Memory B cell (primary cell): ENCODE measurements at places on chromosomes 5 and 9.

- no peak for DNase-seq
These were observed 25.2 kb downstream of the RIGI start for GRCh38 chr9:32500768-32501167.

DNA sequence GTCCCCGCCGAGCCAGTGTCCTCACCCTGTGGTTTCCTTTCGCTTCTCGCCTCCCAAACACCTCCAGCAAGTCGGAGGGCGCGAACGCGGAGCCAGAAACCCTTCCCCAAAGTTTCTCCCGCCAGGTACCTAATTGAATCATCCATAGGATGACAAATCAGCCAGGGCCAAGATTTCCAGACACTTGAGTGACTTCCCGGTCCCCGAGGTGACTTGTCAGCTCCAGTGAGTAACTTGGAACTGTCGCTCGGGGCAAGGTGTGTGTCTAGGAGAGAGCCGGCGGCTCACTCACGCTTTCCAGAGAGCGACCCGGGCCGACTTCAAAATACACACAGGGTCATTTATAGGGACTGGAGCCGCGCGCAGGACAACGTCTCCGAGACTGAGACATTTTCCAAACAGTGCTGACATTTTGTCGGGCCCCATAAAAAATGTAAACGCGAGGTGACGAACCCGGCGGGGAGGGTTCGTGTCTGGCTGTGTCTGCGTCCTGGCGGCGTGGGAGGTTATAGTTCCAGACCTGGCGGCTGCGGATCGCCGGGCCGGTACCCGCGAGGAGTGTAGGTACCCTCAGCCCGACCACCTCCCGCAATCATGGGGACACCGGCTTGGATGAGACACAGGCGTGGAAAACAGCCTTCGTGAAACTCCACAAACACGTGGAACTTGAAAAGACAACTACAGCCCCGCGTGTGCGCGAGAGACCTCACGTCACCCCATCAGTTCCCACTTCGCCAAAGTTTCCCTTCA lies 1.4 kb downstream of the GLIS3 start:
- DNase-seq, result no peak

DNA sequence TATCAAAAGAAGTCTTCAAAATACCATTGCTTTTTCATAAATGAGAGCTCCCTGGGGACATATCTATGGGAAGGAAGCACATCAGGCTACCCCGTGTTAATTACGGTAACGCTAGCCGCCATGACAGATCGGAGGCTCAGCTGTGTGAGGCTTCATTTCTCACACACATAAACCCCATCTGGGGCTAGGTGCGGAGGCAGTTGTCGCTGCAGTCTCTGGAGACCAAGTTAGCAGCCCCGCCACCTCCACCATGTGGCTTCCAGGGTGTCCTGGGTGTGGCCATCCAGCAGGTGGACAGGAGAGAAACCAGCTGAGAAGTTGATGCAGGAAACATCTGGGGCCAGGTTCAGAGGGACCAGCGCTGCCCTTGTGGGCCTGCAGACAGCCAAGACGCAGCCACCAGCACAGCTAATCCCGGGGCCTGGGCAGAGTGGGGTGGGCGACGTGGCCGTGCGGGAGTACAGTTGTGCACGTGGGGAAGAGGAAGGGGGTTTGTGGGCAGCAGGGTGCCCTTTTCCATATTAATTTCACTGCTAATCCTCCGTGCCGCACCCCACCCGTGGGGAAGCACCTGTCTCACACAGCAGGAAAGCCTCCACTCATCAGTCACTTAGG lies 426.5 kb downstream of the IRX1 start:
- no peak for DNase-seq

DNA sequence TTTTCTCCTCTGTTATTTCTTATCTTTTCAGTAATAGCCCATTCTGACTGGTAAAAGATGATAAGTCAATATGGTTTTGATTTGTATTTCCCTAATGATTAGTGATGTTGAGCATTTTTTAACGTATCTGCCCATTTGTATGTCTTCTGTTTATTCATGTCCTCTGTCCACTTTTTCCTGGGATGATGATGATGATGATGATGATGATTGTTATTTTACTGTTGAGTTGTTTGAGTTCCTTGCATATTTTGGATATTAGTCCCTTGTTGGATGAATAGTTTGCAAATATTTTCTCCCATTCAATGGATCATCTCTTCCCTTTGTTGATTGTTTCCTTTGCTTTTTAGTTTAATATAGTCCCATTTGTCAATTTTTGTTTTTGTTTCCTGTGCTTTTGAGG lies 27.0 kb downstream of the UTP15 start:
- DNase-seq, result no peak

DNA sequence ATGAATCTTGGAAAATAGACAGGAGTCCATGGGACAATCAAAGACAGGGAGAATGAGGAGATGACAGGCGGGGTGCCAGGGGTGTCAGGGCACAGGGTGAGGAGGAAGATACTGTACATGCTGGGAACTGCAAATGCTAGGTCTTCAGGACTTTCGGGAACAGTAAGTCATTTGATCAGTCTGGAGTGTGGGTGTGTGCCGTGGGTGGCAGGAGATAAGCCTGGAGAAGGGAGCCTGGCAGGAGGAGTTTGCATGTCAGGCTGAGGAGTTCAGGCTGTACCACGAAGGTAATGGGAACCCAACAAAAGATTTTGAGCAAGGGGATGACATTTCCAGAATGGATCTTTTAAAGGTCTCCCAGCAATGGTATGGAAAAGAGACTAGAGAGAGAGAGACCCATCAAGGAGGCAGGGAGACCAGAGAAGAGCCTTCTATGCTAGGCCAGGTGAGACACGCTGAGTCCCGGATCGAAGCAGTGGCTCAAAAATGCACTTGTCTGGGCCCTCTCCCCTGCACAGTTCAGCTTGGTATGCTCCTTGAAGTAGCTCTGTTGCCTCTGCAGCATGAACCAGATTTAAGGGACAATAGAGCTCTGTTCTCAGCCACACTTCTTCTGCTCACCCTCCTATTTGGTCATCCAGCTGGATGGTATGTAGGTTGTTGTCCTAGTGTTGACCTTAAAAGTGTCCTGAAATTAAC lies 77.0 kb upstream of the FER start:
- no peak for DNase-seq

DNA sequence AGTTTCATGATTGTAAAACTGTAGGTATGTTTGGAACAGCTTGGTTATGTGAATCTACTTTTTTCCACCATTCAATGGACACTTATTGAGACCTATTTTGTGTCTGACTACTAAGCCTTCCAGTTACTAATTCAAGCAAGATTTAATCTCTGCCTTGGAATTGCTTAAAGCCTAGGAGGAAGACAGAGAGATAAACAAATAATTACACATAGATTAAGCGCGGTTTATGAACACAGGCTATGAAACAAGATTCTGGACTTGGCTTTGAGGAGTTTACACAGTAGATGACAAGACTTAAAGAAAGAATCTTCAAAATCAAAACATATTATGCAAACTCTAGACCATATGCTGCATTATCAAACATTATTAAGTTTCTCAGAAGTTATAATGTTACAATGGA lies 340.4 kb downstream of the RASEF start:
- no peak for DNase-seq

DNA sequence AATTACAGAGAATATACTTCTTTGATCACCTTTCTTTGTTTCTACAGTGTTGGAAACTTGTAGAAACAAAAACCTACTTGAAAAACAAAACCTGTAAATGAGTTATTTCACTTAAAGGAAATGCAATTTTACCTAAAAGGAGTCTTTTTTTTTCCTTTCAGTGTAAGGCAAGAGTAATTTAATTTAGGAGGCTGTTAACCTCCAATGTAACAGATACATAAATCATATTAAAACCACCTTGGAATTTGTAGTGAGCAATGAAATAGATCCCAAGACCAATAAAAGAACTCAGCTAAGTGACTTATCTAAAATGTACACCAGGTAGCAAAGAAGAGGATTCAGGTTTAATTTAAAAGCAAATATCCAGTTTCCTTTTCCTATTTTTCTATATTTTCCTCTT lies 524.8 kb downstream of the CSNK1G3 start:
- DNase-seq, result no peak

DNA sequence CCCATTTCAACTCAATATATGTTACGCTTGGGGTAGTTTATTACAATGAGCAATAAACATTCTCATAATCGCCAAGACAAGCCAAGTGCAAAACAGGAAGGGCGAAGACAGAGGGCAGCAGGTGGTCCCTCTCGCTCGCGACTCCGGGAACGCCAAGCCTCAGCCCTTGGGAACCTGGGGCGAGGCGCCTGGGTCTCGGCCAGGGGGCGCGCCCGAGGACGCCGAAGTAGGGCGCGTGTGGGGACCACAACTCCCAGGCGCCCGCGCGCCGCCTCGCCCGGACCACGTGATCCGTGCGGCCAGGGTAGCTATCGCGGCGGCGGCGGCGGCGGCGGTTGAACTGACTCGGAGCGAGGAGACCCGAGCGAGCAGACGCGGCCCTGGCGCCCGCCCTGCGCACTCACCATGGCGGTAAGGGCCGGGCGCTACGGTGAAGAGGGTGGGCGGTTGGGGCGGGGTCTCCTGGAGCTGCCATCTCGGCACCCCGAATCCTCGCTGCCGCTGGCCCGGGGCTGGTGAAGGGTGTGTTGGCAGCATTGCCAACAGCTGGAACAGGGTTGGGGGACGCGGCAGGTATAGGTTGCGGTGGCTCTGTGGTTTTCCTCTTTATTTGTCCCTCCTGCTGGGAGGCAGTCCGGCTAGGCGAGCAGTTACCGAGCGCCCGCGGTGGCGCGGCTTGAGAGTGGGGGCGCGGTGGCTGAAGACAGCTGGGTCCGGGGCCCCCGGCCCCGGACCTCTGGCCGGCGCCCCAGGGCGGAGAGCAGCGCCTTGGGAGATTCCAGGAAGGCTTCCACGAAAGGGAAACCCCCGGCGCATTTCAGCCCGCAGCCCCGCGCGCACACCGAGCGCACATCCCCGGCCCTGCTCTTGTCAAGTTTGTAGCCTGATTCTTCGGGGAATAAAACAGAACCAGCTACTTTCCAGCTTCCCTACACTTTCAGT lies at the start of gene SLC31A2:
Gene SLC31A2, plus strand, starts transcription at position 338 of the 942 bp plus-strand sequence. Its CDS starts 68 bp downstream, at position 406.
- peak; percentile 75 for DNase-seq

GRCh38 chr5:158755986-158756385 lies 343.7 kb downstream of the EBF1 start:
- DNase-seq, result no peak

GRCh38 chr9:618478-618877 lies 223.0 kb upstream of the DMRT1 start:
- DNase-seq, result no peak

DNA sequence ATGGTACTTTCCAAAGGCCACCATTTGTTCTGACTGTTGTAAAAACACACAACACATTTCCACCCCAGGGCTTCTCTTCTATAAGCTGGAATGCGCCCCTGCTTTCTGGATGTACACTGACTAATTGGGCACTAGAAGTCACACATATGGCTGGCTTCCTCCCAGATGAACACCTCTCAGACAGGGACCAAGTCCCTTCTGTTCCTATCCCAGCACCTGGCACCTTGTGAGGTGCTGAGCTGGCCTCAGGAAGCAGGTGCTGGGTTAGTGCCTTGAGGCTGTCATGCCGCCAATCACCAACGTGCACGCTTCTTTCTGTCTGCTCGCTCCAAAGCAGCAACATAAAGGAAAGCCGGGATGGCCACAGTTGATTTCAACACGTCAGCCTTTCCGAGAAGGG lies 93.2 kb downstream of the FSTL4 start:
- DNase-seq, result no peak

DNA sequence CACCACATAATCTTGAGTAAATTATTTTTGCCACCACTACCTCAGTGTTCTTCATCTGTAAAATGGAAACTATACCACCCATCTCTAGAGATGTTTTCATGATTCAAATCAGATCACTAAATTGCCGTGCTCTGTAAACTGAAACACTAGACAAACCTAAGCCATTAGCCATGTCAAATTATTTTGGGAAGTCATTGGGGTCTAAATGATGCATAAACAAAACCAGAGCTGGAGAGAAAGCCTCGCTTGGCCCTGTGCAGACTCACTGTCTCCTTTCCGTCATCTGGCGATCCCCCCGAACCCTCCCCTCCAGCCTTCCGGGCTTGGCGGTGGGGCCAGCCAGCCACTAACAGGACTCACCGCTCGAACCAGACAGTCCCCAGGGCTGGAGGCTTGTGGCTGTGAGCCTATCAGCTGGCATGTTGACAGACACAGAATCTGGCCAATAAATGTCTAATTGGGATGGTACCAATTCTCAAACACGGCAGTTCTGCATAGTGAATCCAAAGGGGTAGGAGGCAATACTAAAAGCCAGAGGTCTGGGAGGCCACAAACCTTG lies 256.5 kb downstream of the SEC61B start:
- no peak for DNase-seq

DNA sequence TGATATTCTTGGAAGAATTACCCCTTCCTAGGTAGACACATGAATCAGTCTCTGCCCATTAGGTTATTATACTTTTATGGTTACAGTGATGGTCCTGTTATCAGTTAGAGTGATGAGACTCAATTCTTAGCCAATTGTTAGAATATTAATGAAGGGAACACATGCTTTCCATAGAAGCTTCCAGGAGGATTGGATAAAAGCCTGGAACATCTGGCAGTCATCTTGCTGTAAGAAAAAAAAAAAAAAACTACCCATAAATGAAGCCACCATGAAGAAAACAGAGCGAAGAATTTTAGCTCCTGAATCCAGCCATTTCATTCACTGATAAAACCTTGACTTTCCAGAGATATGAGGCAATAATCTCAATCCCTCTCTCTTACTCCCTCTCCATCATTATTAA lies 262.5 kb upstream of the GRIN3A start:
- no peak for DNase-seq

DNA sequence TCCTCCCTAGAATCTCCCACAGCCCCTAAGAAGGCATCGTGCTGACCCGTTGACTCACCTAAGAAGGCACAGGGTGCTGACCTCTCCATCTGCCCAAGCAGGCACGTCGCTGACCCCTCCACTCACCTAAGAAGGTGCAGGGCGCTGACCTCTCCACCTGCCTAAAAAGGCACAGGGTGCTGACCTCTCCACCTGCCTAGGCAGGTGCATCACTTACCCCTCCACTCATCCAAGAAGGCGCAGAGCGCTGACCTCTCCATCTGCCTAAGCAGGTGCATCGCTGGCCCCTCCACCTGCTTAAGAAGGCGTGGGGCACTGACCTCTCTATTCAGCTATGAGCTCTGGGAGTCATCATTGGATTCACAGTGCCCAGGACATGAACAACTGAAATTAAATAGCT lies 54.4 kb upstream of the FCN1 start:
- no peak for DNase-seq

DNA sequence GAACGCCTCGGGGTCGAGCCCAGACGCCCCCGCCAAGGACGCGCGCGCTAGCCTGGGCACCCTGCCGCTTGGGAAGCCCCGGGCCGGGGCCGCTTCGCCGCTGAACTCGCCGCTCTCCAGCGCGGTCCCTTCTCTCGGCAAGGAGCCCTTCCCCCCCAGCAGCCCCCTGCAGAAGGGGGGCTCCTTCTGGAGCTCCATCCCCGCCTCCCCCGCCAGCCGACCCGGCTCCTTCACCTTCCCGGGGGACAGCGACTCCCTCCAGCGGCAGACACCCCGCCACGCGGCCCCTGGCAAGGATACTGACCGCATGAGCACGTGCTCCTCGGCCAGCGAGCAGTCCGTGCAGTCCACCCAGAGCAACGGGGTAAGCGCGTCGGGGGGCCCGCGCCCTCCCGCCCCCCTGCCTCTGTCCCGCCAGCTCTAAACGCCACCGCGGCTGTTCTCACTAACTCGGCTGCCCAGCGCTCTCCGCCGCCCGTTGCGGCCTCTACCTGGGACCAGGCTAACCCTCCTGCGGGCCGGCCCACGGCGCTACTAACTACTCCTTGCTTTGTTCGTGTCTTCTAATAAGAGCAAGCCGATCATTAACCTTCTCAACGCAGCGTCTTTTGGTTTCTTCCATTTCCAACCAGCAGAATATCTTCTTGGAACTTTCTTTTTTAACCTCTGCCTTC lies 93.6 kb upstream of the OTULINL start:
- DNase-seq, result no peak

- DNase-seq, result no peak
These were observed 7.4 kb downstream of the NFIL3 start for GRCh38 chr9:91416096-91416712.

- no peak for DNase-seq
These were observed 207.8 kb upstream of the TARS1 start for GRCh38 chr5:33232731-33233505.
